ENCODE measurements at places on chromosomes 12 and 14.

- DNase-seq: no peak
Measured at GRCh38 chr14:89600950-89601826, 184.2 kb upstream of the FOXN3 start.

GRCh38 chr14:59870277-59871165, at the start of gene RTN1:
Gene RTN1, minus strand, starts transcription at chr14:59870776. Its CDS starts 146 bp downstream, at chr14:59870630.
- DNase-seq: peak; percentile 80

GRCh38 chr12:48998497-48999353, 450 bp downstream of the DDN start:
- DNase-seq: no peak

DNA sequence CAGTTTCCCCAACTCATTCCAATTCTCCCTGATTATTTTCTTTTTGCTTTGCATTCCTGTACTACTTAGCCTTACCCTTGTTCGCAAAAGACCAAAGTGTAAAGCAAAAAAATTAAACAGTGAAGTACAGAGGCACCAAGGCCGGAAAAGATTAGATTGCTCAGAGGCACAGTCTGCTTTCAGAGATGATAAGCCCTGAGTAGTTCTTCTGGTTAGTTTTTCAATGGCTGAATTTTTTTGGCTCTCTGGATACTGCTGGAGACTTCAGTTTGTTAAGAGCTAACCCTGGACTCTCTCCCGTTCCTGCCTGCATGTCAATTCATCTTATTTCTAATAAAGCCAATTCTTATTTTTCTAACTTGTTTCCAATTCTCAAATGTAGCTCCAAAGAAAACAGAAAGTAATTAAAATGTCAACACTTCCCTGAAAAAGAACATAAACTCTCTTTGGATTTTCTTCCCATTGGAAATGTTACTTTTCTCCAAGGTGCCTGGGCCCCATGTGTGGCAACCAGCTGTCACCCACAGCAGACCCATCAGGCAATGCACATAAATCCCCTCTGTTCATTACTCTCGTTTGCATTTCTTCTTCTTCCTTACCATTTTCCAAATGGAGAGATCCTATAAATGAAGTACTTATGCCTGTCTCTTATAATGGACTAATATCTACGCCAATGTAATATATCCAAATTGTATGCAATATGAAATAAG, 142.8 kb downstream of the BTG1 start:
- no peak for DNase-seq

- DNase-seq: no peak
Measured at GRCh38 chr14:50823051-50823761, 7.8 kb downstream of the NIN start.

DNA sequence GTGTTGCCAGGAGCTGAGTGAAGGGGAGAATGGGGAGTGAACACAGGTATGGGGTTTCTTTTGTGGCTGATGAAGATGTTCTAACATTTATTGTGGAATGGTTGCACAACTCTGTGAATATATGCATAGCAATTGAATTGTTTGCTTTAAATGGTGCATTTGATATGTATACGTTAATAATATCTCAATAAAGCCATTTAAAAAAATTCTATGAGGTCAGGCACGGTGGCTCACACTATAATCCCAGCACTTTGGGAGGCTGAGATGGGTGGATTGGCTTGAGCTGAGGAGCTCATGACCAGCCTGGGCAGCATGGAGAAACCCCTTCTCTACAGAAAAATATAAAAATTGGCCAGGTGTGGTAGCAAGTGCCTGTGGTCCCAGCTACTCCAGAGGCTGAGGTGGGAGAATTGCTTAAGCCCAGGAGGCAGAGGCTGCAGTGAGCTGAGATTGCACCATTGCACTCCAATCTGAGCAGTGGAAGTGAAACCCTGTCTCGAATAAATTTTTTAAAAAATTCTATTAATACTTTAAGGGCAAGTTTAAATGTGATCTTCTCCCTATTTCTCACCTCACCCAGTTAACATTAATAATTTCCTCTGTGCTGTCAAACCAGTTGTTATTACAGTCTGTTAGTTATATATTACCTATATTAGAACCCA, 65.3 kb downstream of the DENND5B start:
- DNase-seq: no peak

DNA sequence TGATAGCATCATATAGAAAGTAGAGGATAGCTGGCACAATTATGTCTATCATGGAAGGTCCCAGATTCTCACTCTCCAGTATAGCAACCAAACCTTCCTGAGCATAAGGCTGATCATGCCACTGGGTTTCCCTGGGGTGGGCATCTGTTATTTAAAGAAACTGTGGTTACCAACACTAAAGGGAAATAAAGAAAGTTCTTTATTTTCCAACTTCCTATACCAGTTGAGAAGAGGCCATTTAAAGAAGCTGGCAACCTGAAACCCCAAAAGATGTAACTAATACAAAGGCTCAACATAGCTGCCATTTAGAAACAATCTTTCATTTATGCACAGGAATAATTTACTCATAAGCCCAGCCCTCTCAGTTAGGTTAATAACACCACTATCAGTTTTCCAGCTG, 3.1 kb downstream of the BCAT1 start:
- no peak for DNase-seq

GRCh38 chr12:43114316-43114715, 437.7 kb downstream of the ADAMTS20 start:
- DNase-seq: no peak

DNA sequence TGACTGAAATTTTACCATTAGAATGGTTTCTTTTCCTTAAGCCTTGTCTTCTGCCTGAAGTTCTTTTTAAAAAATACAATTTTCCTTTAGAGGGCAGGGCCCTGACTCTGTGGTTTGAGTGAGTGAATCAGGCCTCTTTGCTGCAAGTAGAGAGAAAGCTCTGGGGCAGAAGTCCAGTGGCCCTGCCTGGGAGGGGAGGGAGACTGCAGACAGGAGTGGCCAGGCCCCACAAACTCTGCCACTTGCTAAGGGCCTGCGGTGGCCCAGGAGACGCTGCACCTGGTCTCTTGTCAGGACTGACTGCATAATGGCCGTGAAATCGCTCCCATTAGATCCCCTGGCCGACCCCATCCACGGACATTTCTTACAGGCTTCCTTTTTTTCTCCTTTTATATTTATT, 25.5 kb downstream of the TSPAN11 start:
- no peak for DNase-seq

- DNase-seq: no peak
Measured at GRCh38 chr12:8052679-8053078, 13.5 kb downstream of the C3AR1 start.

DNA sequence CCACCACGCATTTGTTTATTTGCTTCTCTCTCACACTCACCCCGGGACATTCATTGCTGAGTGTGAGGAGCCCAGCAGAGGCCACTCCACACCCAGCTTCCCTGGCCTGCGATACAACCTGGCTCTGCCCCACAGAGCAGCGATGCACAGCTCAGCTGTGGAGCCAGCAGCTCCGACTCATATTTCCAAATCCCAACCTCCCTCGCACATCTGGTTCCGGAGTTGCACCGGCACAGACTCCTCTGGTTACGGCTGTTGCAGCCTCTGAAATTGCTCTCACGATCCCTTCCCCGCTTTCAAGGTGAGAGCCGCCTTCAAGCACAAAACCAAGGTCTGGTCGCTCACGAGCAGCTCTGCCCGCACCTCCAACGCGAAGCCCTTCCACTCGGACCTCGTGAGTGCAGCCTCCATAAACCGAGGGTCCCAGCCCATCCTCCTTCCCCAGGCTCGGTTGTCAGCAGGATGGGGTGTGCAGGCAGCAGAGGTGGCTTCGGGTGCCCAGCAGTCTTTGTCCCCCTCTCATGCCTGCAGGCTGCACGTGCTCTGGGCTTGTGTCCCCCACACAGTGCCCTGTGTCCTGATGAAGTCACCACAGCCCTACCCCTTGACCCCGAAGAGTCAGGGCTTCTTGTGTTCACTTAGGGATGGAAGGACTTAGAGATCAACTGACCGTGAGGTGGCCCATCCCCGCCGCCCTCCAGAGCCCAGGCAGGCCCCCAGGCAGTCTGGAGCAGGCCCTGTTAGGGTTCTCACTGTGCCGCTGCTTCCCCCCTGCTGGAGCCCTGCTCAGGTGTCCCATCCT, 184.3 kb downstream of the ADGRD1 start:
- DNase-seq: no peak

DNA sequence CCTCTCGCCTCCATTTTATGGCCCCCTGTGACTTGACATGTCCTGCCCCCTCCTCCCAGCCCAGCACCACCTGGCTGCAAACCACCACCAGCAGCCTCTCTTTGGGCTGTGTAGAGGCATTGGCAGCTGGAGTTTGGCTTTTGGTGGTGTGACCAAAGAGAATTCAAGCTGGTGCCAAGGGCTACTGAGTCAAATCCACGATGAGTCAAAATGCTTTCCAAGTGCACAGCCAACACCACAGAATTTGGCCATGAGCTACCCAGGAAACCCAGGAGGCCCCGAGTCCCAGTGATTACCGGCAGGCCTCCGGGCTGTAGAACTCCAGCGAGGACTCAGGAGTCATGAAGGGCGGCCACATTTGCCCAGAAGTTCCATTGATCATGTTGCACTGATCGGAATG, 53.8 kb downstream of the SCARB1 start:
- no peak for DNase-seq

- DNase-seq: no peak
Measured at GRCh38 chr14:89241934-89242651, 174.9 kb downstream of the FOXN3 start.

GRCh38 chr14:36339816-36340215, 19.4 kb upstream of the MBIP start:
- DNase-seq: no peak

DNA sequence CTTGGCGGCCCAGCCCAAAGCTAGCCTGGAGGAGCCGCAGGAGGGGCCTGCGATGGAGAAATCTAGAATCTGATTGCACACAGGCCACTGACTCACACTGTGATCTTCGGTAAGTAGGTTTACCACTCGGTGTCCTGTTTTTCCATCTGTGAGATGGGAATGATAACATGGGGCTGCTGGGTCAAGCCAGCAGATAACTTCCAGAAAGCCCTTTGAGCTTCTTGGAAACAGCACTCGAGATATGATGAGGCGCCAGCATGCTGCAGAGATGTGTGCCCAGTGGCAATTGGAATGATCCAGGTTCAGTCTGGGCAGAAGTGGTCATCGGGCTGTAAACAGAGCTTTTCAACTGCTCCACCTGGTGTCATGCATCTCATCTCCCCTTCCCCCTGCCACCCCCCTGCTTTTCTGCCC, 771.3 kb upstream of the TBX3 start:
- DNase-seq: no peak

GRCh38 chr12:22808860-22809259, 183.9 kb downstream of the ETNK1 start:
- no peak for DNase-seq

GRCh38 chr12:104480012-104480411, 23.3 kb downstream of the CHST11 start:
- DNase-seq: no peak

DNA sequence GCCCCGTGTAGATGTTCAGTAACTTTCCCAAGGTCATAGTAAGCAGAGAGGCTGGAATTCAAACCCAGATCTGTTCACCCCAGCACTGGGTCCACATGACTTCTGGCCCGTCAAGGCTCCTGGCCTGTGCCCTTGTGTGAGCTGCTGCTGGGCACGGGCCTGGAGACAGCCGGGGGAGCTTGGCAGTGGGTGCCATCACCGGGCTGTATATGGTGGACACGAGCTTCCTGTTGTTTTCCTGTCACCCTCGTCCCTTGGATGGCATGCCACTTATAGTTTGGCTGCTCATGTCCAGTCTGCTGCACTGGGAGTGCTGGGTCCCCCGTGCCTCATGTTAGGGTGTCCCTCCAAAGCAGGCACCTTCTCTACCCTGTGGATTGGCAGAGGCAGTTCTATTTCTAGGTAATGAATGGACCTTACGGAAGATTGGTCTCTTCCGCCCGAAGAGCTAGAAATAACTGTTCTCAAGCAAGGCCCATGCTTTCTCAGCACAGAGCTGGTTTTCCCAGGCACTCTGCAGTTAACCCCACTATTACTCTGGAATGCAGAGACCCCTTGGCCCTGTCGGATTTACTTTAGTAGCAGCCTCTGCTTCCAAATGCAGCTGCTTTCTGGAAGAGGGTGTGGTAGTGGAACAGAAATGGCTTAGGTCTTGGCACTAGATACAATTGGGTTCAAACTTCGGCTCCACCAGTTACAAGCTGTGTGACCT, 44.3 kb downstream of the ELK3 start:
- DNase-seq: no peak

DNA sequence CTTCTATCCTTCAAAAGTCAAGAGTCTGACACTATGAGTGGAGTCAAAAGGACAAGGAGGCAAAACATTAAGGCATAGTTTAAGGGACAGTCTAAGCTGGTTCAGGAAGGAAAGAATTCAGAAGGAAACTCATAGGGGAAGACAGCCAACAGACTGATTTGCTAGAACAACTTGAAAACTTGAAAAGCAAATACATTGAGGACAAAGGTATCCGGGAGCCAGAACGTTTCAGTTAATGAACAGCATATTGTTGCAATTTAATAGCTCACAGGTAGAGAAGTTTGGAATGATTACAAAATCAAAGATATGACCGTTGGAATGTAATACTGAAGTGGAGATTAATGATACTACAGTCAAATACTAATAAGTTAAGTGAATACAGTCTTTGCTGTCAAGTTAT, 312.8 kb upstream of the RPL10L start:
- DNase-seq: no peak

DNA sequence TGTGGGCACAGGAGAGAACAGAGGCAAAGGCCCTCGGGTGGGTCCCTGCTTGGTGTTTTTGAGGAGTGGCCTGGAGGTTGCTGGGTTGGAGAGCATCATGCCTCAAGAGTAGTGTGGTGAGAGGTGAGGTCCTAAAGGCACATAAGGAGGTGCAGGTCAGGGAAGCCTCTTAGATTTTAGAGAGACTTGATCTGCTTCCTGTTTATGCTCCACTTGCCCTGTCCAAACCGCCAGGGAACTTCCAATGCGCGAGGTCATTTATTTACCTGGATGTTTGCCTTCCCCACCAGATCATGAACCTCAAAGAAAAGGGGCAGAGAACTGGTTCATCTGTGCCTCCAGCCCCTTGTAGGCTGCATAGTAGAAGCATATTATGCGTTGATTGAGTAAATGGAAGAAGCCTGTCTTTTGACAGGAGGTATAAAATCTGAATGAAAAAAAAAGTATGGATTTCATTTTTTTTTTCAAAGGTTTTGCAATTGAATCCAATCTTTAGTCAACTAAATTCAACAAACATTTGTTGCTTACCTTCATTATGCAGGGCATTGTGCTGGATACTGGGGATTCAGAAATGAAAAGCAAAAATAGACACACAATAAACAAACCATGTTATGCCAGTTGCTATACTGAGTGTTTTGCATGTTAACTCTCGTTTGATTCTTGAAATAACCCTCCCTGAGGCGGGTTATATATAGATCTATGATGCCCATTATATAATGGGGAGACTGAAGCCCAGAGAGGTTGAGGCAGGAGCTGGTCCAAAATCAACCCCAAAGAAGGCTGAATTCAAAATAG, 485.2 kb downstream of the VRK1 start:
- no peak for DNase-seq

- no peak for DNase-seq
Measured at GRCh38 chr14:60862283-60862682, 118.6 kb downstream of the TRMT5 start.

GRCh38 chr12:104758771-104759170, 199.3 kb downstream of the SLC41A2 start:
- no peak for DNase-seq

Measured in iPS-NIHi11 (cell line).